Omental fat pad (tissue), 4 donors: ENCODE measurements at places on chromosomes 7 and 10.
A peak's percentile ranks its signal among the peaks of the same experiment; 100 is the strongest.

- DNase-seq, result no peak
Measured at GRCh38 chr7:55590517-55591281, 18.4 kb upstream of the VOPP1 start.

GRCh38 chr10:71611131-71611530, 108.4 kb downstream of the C10orf105 start:
- no peak for DNase-seq

DNA sequence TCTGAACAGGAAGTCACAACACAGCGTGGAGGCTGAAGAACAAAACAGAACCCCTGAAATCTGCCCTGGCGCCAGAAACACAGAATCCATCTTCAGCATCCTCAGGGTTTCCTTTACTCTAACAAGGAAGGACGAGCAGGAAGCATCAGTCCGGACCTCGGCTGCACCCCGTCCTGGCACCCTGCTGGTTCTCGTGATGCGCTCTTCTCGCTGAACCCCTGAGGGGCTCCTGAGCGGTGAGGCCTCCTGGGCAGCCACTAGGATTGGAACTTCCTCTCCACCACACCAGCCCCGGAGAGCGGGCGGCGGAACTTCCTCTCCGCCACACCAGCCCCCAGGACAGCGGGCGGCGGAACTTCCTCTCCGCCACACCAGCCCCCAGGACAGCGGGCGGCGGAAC, 461.9 kb downstream of the PTPRN2 start:
- no peak for DNase-seq

DNA sequence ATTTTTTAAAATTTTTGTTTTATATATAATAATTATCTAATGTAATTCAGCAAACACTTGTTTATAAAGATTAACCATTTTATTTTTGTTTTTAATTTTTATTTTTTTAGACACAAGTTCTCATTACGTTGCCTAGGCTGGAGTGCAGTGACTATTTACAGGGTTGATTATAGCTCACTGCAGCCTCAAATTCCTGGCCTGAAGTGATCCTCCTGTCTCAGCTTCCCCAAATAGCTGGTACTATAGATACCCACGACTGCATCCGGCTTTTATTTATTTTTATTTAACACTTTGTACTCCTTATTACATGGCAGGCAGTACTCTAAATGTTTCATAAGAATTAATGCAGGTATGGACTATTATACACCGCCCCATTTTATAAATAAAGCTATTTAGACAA, 288.7 kb downstream of the MDFIC start:
- no peak for DNase-seq

DNA sequence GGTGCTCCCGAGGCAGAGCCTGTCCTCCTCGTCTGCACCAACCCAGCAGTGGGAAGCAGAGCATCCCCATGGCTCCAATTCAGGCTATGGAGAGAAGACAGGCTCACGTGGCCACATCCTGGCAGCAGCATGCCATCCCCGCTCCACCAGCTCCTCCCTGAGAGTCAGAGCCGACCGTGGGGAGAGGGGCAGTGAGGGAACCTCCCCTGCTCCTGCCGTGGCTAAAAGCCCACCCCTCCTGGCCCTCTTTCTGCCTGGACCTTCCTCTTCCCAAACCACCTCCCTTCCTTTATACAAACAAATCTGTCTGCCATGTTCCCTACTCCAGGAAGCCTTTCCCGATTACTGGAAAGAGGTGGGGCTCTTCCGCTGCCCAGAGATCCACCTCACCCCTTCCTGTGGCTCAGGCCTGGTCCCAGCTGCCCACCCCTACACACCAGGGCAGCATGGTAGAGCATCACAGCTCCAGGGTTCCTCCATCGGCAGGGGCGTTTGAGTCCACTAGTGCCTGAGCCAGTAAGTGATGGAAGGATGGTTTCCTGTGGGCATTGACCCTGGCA, 10.8 kb upstream of the AQP1 start:
- no peak for DNase-seq

DNA sequence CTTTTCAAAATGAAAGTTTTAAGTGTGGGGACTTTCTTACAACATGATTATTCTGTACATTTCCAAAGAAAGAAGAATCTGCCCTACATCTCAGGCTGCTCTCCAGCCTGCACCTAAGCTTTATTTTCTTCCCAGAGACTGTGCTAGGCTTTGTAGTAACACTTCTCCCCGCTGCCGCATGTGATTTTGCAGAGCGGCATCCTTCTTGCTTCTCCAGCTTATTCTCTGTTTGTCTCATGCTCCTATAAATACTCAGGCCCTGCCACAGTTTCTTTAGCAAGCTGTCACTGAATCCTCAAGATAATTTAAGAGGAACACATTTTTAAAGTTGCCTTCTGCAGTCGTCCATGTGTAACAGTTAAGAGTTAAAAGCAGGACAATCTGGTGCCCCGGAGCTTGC, 53.5 kb downstream of the INSYN2A start:
- no peak for DNase-seq

GRCh38 chr10:17427201-17427600, 27.2 kb downstream of the ST8SIA6 start:
- DNase-seq, result no peak

DNA sequence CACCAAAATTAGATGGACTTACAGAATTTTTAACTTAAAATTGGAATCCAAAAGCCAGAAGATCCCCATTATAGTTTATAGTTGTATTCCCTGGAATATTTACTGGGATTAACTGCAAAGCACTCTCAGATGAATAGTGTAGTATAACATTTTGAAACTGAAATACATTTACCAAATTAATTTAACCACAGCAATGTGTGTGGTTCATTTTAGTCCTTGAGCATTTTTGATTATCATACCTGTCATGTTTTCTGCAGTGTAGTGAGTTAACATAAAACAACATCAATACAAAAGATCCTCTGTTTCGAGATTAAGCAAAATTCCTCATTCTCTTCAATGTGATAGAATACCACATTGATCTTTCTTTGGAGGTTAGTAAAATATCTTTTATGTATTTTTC, 3.7 kb downstream of the VIM start:
- DNase-seq, result no peak

DNA sequence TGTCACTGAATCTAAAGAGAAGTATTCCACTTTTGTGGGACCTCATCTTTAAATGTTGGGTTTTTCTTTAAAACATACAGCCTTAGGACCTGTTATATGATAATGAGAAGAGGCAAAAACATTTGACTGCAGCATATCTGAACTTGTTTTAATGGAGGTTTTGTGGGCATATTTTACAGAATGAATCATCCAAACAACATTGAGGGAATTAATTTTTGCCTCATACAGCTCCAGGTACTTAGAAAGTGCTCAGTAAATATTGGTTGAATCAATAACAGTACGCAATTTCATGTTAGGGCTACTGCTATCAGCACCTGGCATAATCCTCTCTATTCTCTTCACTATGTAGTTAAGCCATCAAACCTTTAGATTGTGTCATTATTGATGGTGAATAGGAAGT, 115.9 kb downstream of the MALRD1 start:
- no peak for DNase-seq

DNA sequence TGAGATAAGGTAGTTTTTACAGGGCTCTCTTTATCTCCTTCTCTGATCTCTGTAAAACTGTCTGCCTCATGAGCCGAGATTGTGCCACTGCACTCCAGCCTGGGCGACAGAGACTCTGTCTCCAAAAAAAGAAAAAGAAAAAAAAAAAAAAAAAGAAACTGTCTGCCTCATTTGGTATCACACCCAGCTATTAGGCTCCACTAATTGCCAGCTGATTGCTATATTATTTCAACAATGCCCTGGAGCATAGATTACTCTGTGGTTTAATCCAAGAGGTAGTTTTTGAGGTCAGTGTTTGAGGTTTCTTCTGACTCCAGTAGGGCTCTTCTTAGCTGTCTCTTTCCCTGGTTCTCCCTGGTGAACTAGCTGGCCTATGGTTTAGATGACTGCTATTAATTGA, 268.1 kb upstream of the PLPP4 start:
- no peak for DNase-seq

DNA sequence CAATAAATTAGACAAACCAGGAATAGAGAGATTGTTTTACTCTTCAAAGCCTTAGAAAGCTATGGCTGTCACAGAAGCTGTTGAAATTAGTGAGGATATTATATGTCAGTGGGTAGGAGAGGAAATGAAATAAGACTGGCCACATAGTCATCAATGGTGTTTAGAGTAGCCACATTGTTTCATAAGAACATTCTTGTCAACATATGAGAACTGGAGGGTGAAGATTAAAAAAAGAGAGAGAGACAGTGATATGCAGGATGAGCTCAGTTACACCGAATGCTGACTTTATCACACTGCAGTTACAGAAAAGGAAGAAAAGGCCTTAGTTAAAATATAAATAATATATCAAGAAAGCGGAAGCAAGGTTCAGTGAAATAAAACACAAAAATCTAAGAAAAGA, 412.0 kb downstream of the CNTNAP2 start:
- DNase-seq, result no peak

GRCh38 chr10:89182894-89183293, 24.2 kb downstream of the CH25H start:
- DNase-seq, result no peak

DNA sequence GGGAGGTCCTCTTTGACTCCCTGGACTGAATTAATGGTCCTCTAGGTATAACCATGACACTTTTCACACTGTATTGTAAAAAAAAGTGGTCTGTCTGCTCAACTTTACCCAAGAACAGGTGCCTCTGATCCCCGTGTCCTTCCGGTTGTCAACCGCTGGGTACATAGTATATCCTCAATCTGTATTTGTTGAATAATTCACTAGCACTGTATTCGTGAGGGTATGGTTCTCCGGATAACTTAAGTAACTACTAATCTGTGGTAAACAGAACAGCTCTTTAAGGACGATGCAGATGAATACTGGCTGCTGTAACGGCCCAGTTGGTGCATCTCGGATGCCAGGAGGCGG, 472 bp upstream of the ADAM22 start:
- DNase-seq, result no peak

DNA sequence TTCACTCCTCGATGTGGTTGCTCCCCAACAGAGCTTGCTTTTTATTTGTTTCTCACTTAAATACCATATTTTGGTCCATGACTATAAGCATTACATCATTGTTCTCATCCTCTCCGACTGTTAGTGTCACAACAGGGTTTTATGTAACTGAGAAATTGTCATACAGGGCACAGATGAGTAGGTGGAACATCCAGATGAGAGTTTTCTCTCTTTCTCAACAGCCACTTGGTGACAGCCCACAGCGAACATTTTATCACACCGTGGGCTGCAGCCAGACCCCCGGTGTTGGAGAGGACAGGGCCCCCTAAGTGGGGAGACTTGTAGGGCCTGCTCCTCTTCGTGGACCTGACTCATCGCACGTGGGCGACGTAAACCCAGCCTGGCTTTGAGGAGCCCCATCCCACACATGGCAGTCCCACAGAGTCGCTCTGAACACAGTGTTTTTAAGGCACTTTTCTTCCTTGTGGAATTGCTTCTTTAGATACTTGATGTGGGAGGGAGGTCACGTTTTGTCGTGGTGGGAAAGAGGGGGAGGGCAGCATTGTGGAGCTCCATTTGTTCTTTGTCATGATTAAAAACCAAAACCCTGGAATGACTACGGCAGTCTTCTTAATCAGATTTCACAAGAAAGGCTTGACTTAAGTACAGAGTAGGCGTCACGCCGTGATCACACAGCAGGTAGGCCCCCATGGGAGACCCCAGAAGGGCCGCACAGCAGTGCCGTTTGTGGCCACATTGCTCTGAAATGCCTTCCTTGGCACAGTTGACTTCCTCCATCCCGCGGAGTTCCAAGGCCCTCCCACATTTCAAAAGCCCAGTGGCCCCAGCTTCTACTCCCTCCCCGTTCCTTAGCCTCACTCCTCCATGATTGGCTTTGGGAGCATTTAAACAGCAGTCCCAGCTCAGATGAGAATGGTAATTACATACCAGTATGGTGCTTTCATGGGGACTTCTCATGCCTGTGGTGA, 220.6 kb downstream of the CCDC3 start:
- DNase-seq, result no peak

- DNase-seq, result no peak
Measured at GRCh38 chr7:65381742-65382141, 8.1 kb downstream of the ZNF92 start.

GRCh38 chr10:112827951-112828350, 122.1 kb upstream of the TCF7L2 start:
- DNase-seq, result no peak

DNA sequence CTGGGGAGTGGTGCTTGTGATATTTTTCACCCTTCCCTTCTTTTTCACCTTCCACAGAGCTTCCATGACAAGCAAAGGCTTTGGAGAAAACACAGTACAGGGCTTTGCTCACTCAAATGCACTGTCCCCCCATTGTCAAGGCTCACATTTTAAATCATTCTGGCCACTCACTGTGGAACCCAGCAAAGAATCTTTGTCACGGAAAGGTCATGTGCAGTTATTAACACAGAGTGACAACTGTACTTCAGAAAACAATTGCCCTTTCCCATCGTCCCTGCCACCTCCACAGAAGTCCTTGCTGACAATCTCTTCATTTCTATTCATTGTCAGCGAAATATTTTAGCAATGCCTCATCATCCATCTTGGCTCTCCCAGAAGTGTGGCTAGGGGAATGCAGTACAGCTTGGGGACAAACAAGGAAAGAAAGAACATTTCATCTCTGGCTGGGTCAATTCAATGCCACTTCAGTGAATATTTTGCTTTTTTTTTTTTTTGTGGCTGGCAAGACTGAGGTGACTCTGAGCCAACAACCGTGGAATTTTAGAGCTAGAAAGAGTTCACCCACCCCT, 851.0 kb downstream of the KCNMA1 start:
- no peak for DNase-seq

- no peak for DNase-seq
Measured at GRCh38 chr7:116876664-116877442, 14.5 kb downstream of the CAPZA2 start.

DNA sequence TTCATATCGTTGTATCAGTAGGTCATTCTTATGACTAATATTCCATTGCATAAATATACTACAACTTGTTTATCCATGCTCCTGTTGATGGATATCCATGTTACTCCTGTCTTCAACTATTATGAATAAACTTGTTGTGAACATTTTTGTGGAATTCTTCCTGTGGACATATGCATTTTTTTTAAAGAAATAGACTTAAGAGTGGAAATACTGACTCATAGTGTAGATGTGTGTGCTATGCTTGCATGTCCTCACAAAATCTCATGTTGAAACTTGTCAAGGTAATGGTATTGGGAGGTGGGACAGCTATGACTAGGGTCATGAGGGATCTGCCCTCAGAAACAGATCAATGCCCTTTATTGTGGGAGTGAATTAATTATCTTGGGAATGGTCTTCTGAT, 240.5 kb upstream of the PRSS58 start:
- no peak for DNase-seq

DNA sequence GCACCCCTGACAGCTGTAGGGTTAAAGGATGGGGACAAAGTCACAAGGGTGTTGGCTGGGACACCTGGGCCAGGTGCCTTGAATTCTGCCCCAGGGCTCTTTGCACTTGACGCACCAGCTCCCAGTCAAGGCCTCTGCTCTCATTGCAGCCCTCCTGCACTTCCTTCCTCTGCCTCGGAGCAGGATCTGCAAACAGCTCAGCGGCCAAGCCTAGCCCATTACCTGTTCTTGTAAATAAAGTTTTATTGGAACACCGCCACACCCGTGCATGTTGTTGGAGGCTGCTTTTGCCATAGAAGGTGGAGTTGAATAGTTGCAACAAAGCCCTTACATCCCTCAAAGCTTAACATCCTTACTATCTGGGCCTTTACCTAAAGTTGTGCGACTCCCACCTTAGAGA, 483.8 kb upstream of the FOXK1 start:
- DNase-seq, result no peak

GRCh38 chr7:140517546-140518369, 38.5 kb upstream of the MKRN1 start:
- peak; percentile 80 for DNase-seq

- DNase-seq, result no peak
Measured at GRCh38 chr10:90424730-90425129, 433.1 kb downstream of the HTR7 start.

- peak; percentile 32 for DNase-seq
Measured at GRCh38 chr7:1123715-1124114, 35.8 kb downstream of the GPER1 start.
